ENCODE measurements at places on chromosomes 4 and X.

DNA sequence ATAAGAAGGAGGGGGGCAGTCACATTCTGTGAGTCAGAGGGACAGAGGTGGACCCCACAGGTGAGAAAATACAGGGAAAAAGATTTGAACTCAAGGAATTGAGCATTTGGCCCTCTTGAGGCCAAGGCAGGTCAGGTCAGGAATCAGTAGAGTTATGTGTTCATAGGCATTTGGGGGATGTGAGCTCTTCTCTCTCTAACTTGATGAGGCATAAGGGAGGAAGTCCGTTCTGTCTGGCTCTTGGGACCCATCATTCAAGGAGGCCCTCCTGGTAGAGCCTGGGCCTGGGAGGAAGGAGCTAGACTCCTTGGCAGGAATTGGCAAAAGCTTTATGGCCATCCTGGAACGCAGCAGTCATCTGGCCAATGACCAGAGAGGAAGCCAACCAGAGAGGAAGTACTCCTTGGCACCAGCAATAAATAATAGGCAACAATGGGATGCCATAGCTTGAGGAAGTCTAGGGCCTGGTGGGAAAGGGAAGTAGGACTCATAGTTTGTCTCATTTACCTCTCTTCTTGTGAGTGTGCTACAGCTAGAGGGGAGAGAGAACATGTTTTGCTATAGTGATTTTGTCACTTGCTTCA, 53.0 kb downstream of the MSN start:
- DNase-seq = no peak

DNA sequence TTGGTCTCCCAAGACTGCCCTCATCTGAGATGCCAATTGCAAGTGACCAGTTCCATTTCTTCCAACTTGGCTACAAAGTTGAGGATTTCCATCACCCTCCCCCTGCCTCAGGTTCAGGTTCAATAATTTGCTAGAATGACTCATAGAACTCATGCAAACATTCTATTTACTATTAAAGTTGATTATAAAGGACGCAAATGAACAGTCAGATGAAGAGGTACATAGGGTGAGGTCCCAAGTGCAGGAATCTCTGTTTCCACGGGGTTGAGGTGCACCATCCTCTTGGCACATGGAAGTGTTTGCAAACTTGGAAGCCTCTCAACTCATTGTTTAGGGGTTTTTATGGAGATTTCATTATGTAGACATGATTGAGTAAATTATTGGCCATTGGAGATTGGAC, 41.0 kb downstream of the FGFBP1 start:
- no peak for DNase-seq

DNA sequence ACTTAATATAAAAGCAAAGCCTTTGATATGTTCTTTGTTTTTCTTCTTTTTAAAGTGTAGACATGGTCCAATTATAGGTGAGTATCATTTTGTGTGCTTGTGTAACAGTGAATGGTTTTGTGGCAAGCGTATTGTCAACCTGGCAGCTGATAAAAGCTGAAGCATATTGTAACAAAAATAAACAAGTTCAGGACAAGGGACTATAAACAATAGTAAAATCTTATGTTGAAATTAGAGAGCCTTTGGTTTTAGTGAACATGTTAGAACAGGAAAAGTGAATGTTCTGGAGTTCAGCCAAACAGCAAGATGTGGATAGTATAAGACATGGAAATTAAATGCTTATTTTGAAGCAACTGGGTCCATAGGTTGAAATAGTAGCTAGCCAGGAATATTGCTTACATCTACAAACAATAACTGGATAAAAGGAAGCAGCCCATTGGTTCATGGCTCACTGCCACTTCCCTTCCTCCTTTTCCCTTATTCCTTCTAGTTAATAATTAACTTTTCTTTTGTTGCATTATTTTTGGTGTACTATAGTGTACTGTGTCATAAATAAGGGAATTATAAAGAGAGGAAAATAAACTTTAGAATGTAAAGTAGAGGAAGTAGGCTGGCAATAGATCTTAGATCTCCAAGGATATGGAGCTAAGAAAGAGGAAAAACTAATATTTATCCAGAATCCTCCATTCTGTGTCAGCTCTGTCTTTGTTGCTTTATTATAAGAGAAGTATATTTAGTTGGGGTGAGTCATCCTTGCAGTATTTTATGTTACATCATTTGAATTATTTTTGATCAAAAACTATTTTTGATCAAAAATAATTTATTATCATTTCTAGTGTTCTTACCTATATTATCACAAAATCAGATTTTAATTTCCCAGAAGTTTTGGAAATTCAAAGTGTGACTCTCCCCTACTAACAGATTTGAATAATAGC, 65.6 kb downstream of the MRPL1 start:
- DNase-seq = no peak

GRCh38 chr4:74838746-74839370, 44.5 kb upstream of the BTC start:
- no peak for DNase-seq

GRCh38 chr4:81505004-81505598, 33.4 kb upstream of the RASGEF1B start:
- peak; percentile 36 for DNase-seq

DNA sequence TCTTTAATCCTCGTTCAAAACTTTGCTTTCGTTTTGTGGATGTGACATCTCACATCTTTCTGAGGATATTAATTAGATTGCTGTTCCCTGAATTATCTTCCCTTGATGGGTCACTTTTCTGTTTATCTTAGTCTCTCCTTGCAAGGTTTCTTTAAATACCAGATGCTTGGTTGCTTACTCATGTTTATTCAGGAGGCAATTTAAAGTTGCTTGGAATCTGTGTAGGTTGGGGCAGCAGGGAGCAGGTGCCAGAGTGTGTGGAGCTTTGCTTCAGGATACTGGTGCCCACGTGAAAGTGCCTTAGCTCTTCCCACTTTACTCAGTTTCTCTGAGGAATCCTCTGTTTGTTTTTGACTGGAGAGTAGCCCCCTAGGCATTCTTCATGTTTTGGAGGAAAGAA, 24.0 kb downstream of the ANAPC4 start:
- DNase-seq = no peak

GRCh38 chrX:63652086-63652765, 132.8 kb downstream of the ARHGEF9 start:
- no peak for DNase-seq

DNA sequence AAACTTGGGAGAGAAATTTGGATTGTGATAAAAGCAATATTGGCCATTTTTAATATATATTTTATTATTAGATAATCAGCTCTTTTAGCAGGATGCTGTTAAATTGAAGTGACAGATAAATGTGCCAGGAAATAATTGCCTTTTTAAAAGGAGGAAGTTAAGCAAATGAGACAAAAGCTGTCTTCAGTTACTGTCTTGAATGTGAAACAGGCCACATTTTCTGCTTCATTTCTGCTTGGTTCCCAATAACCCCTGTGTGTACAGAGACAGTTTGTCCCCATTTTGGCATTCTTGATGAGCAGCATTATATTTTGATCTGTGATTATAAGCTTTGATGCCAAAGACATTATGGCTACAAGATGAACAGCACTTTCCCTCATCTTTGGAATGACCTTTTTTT, 953 bp downstream of the EPGN start:
- DNase-seq = no peak

DNA sequence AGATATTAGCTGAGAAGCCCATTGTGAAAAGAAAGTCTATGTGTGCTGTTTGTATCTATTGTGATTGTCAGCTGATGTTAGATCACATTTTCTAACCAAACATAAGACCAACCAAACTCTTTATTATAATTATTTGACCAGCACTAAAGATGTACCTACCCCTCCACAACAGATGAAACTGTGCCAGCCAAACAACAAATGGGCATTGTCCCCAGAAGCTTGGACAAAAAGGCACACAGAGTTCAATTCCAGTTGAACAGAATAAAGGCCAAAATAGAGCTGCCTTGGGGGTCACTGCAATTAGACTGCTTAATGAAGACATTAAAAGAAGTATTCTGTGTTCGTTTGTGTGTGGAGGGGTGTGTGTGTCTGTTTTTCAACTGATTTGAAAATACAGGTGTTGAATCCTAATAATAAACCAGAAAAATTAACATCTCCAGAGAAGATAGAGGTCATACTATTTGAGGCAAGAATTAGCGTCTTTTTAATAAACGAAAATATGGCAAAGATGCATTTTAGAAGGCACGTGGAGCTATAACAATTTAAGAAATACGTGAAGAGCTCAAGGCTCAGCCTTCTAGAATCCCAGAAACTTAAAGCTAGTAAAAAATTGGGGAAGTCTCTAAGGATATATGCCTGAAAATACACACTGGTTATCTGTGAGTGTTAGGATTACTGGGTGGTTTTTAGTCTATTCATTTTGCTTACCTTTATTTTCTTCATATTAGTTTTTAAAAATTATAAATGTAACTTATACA, 2.2 kb downstream of the SPP1 start:
- no peak for DNase-seq

- no peak for DNase-seq
These were observed 61.5 kb upstream of the AMOT start for GRCh38 chrX:112901869-112902725.

- no peak for DNase-seq
These were observed 39.9 kb upstream of the PCDH18 start for GRCh38 chr4:137572163-137572562.

GRCh38 chr4:53563824-53564223, 27.5 kb downstream of the LNX1 start:
- DNase-seq = no peak

GRCh38 chrX:16739574-16739973, 20.2 kb downstream of the SYAP1 start:
- DNase-seq = no peak

DNA sequence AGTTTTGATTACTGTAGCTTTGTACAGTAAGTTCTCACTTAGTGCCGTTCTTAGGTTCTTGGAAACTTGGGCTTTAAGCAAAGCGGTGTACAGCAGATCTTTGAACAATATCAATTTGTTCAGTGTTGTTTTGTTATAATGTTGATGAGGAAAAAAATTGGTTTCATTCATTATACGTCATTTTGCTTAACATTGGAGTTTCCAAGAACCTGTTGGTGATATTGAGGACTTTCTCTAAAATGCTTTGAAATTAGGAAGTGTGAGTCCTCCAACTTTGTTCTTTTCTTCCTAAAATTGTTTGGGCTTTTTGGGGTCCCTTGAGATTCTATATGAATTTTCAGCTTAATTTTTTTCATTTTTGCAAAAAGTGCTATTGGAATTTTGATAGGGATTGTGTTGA, 49.1 kb downstream of the STAG2 start:
- DNase-seq = no peak

- no peak for DNase-seq
These were observed 39.0 kb downstream of the WDR13 start for GRCh38 chrX:48636301-48636700.
